ENCODE measurements at places on chromosomes 3 and 15.
A peak's percentile ranks its signal among the peaks of the same experiment; 100 is the strongest.

GRCh38 chr3:180421721-180422120, 180.2 kb upstream of the TTC14 start:
- DNase-seq = no peak

- DNase-seq = no peak
Observed at GRCh38 chr3:5007873-5008272, 28.6 kb downstream of the BHLHE40 start.

- DNase-seq = no peak
Observed at GRCh38 chr15:100690795-100691158, 88.4 kb downstream of the ASB7 start.

DNA sequence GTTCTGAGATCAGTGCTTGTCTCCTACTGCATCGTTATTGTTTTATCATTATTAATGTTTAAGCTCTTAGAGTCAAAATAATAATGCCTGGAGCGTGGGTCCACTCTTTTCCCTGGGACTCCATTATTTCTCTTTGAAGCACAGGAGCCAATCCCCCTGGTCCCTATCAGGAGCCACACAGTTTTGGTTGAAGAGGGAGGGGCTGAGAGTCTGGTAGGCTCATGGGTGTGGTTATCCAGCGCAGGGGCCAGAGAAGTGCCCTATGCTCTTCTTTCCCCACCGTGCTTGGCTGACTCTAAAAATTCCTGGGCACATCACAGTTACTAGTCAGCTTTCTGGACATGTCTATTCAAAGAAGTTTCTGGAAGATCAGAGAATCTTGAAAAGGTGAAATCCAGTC, 121.5 kb downstream of the DNAJB8 start:
- DNase-seq = peak; percentile 55

DNA sequence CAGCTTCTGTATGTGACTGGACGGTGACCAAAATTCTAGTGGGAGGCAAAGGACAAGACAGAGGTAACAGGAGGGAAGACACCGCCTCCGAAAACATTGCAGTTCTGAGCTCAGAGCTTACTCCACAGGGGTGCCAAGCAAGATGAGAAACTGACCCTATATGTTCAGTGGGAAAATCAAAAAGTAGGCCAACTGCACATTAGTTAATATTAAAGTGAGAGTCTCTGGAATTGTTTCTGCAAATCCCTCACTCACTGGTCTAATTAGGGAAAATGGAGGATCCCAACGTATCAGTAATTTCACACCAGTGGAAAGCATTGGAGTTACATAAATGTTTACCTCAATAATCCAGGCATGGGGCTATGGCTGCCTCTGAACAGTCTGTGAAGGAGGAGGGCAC, 313.3 kb upstream of the KCNH8 start:
- no peak for DNase-seq

DNA sequence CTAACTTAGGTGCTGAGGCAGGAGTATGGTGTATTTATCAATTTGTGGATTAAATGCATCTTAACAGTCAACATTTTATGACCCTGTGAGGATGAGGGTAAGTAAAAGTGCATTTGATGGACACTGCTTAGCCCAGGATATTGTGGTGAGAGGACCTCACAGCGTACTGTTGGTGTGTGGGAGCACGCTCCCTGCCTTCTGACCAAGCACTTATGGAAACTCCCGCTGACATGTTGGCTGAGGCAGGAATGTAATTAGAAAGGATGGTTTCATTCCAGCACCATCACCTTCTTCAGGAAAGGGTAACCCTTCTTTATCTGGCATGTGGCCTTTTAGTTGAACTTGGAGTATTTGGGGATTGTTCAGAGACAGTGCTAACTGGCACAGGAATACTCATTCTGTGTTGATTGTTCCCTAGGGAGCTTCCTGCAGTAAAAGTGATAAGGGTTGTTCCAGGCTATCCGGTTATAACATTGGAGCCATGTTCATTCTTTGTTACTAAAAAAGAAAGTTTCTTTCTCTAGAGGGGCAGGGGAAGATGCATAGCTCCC, 11.7 kb upstream of the FSTL1 start:
- no peak for DNase-seq

DNA sequence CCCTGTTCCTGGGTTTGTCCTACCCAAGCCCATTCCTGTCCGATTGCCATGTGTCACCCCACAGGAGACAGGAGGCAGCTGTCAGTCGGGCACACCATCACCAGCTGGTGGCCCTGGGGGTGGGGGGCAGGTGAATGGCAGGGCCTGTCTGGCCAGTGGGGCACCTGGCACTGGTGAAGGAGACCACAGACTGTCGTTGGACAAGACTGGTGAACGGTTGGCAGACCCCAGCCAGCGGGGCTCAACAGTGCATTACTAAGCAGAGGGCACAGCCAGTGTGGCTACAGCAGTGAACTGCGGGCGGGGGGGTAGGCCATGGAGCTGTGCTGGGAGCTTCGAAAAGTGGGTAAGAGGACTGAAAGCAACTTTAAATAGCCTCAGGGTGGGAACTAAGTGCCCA, 2.1 kb downstream of the SEMA7A start:
- peak; percentile 46 for DNase-seq

GRCh38 chr3:196007744-196008335, 74.0 kb downstream of the TFRC start:
- no peak for DNase-seq

DNA sequence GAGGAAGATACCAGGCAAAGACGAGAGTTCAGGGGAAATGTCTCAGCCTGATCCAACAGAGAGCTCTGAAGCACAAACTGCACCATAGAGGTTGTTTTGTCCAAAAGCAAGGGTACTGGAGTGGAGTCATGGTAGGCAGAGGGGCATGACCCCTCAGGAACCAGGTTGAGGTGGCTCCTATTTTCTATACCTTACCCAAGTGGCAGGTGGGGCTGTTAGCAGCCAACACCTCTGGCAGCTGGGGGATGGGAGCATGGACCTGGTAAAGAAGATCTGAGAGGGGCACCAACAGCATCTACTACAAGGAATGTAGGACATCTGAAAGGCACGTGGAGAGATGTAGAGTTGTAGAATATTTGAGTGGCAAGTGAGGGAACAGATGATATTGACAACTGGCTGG, 85.2 kb downstream of the GAP43 start:
- DNase-seq = no peak

DNA sequence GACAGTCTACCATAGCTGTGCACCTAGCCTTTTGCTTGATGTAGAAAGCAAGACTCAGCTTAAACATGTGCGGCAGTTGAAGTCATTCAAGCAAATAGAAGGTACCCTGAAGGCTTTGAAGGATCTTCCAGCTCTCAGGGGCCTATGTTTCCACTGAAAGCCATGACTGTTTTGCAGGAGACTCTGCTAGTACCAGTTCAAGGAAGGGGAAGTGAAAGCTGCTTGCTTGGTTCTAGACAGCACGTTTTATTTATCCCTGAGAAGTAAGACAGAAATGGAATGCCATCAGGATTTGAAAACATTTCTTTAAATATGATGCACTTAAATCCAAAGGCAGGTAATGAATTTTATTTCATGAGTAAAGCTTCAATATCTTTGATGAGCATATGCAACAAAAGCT, 311.4 kb downstream of the PDCD6IP start:
- DNase-seq = no peak

GRCh38 chr3:152865668-152866245, 30.8 kb downstream of the P2RY1 start:
- DNase-seq = peak; percentile 35

GRCh38 chr3:120147072-120147871, 53.0 kb upstream of the GSK3B start:
- peak; percentile 60 for DNase-seq

DNA sequence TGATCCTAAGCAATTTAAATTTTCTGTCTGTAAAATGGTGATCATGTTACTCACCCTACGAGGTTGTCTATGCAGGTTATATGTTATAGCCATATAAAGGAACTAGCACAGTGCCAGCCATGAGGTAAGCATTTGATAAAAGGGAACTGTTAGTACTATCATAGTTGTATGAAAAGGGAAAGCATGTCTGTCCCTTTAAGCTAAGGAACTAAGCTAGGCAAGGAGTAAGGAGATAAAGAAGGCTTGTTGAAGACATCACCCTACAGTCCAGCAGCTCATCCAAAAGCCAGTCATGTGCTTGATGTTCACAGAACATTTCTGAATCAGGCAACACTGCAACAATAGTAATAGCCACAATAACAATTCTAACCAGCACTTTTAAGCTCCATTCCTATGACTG, 243.9 kb downstream of the ZBTB20 start:
- DNase-seq = peak; percentile 87

DNA sequence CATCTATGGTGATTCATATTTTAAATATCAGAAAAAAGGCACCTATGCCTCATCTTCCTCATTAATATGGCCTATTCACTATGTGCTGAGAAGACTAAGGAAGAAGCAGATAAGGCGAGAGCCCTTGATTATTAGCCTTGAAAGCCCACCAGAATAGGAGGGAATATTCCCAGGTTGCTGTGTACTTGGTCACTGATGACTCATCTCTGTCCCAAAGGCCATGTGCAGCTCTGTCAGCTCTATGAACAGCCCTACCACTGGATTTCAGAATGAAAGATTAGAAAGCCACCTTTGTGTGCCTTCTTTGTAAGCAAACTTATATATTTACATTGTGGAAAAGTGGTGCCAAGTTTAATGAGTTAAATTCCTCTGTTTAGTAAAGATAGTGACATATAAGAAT, 211.5 kb downstream of the NFKBIZ start:
- DNase-seq = no peak

- no peak for DNase-seq
Observed at GRCh38 chr15:66659384-66659783, 42.7 kb upstream of the SMAD6 start.

- no peak for DNase-seq
Observed at GRCh38 chr3:66200147-66200546, 20.7 kb upstream of the SLC25A26 start.

DNA sequence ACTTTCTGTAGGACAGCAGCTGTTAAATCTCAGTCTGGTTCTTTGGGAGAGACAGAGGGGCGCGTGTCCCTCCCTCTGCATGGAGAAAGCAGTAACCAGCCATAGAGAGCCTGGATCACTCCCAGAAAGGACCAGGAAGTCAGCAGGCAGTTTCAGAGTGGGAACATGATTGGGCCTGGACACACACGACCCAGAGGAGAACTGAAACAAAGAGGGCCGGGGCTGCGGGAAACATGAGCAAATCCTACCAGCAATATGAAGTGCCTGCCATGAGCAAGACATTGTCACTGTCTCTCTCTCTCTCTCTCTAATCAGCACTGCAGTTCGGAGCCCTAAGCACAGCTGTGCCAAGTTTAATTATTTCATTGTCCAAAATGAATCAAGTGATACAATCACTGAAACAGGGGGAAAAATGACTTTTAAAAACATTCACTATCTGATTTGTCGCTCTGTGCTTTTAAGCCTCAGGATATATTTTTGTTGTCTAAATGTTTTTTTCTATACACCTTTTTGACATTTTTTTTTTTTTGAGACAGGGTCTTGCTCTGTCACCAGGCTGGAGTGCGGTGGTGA, 17.6 kb downstream of the MUC13 start:
- DNase-seq = no peak

DNA sequence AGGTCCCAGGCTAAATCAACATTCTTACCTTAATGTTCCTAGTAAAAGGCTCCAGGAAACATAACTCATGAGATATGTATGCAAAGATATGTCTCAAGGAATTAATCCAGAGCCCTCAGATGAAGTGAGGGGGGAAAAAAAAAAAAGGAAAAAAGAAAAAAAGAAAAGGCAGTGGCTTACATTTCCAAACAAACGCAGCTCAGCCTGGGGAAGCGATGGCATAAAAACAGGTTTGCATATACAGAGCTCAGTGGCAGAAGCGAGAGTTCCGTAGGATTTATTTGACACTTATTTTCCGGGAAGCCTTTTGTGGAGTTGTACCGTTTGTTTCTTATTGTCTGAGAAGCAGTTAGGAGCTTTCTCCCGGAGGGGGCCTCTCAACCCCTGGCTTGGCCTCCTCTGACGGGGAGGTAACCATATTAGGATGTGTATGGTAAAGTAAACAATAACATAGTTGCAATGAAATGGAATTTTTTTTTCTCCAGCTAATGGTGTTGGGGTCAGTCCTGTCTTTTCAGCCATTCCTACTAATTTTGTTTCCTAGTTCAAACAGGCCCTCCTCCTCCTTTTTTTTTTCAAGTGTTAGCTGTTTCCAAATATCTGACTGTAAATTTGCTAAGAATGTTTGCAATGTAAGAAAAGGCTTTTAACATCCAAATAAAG, 338.6 kb downstream of the FOXP1 start:
- DNase-seq = no peak

DNA sequence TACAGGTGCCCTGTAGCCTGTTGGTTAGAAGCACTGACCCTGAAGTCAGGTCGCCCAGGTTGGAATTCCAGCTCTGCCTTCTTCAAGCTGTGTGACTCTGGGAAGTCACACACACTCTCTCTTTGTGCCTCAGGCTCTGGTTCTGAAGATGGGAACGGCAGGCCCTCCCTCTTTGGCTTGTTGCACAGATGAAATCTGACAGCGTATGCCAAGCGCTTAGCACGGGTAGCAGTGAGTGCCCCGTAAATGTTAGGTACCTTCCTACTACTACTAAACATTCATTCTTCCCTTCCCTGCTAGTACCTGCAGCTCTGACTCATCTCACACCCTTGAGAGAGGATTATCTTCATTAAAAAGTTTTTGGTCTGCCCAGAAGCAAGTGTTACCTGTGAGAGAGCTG, 139.0 kb downstream of the PGPEP1L start:
- DNase-seq = no peak

DNA sequence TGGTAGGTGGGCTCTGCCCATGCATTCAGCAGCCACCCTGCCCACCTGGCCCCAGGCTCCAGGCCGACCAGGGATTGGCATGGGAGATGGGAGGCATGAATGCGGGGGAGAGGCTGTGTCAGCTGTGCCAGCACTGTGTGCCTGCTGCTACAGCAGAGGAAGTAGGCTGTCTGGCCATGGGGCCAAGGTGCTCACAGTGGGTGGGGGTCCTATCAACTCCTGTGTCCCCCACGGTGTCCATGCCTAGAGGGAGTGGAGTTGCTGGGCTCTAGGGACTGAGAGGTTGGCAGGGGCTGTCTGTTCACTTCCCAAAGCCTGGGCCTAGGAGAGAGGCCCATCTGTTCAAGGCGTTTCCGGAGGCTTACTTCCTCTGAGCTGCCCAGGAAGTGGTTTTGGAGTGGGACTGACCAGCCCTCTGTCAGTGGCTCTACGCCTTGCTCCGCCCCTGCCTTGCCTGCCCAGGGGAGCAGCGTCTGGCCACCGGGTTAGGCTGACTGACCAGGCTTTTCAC, 5.8 kb downstream of the PRKCD start:
- peak; percentile 73 for DNase-seq

- no peak for DNase-seq
Observed at GRCh38 chr3:184807549-184807948, 4.4 kb upstream of the VPS8 start.

DNA sequence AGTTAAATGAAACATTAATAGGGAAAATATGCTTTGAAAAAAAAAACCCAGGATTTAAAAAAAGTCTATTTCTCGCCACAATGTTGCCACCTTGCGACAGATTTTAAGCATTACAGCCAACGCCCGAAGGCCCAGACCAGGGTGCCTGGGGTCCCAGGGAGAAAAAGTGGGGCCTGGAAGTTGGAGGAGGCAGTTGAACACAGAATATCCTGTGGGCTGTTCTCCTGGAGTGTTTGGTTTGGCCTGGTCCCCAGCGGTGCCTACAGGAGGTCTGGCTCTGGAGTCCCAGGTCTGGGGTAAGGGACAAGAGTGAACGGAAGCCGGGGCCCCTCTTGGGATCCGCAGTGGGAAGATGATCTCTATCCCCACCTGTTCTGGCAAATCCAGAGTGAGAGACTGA, 3.4 kb downstream of the RNU6-1 start:
- peak; percentile 81 for DNase-seq

GRCh38 chr15:63050731-63051155, 8.2 kb downstream of the TPM1 start:
- DNase-seq = peak; percentile 72
